ENCODE measurements at places on chromosomes 13 and 19.

- DNase-seq = no peak
These were observed 6.7 kb downstream of the ERCC5 start for GRCh38 chr13:102852556-102852955.

GRCh38 chr13:48431431-48431830 is 18.5 kb upstream of the LPAR6 start:
- DNase-seq = no peak

DNA sequence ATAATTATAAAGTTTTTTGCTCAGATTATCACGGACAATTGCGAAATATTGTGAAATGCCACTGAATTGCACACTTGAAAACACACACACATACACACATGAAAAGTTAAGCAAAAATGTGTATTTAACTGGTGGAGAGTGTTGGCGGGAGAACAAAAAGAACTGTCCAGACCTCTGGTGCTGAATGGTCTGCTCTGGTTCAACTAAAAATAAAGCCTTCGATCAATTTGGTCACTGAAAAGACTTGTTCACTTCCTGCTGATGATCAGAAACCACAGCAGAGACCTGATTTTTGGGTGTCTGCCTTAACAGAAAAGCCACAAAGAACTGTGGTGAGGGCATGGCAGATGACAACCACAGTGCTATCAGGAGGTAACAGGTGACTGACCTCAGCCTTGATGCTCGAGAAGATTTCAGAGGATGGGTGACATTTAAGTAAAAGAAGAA is 4.0 kb upstream of the IGFL1 start:
- no peak for DNase-seq

- DNase-seq = no peak
These were observed 6.3 kb downstream of the THSD1 start for GRCh38 chr13:52399708-52400107.

- no peak for DNase-seq
These were observed 19.8 kb upstream of the ISYNA1 start for GRCh38 chr19:18457483-18458331.

DNA sequence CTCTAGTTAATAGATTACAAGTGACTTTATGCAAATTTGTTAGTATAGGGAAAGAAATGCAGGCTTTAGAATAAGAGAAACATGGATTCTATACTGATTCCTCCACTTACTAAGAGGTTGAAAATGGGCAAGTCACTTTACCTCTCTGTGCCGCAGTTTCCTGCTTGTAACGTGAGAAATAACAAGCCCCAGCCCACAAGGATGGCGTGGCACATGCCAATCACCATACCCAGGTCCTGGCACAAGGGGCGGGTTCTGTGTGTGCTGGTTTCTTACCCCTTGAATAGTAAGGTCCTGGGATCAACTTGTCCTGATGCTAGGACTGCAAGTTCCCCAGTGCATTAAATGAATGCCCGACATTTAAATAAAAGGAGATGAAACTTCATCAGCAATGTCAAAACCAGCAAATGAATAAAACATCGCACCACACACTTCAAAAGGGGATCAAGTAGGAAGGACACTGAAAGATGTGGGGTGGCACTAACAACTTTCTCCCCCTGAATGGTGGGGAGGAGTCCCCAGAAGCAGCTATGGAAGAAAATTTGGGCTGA is 7.9 kb upstream of the SIGLEC9 start:
- DNase-seq = no peak

DNA sequence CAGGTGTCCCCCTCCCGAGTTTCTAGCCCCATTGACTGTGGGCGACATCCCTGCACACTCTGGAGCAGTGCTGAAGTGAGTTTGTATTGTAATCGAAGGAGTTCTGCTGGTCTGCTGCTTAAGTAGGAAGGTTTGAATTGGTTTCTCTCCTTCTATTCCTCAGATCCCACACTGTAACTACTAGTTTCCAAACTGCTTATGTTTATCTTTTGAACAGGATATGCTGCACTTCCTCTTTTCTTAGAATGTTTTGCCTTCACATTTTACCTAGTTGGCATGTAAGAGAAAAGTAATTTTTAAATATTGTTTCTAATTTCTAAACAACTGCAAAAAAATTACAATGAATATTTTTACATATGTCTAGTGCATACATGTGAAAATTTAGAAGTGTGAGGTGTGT is 511.8 kb downstream of the KLF12 start:
- no peak for DNase-seq

DNA sequence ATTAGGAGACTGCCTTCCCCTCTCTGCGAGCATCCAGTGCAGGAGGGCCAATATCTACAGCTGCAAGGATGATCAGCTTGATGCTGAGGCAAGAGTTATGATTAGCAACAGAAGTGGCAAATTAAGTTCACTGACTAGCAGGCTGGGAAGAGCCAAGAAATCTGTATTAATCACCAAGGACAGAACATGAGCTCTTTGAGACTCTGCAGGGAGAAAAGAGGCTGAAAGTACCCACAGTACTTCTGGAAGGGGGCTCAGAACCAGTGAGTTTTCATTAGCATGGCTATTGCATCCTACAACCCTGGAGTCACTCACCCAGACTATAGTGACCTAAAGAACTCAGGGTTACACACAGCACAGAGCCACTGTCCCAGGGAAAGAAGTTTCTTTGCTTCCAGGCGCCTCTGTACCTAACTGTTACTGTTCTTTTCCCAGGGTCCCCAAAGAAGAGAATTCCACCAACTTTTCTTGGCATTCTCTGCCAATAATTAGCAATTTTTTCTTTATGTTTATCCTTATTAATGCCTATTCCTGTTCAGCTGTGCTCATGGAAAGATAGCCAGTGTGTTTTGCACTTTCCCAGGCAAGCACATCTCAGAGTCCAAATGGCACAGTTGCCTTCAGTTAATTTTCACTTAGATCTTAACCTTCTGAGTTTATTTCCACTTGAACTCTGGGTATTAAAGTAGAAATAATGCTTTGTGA is 25.8 kb upstream of the MEDAG start:
- DNase-seq = no peak

GRCh38 chr19:32206065-32206464 is 139.3 kb upstream of the ZNF507 start:
- DNase-seq = no peak

- no peak for DNase-seq
These were observed 59.5 kb downstream of the MYCBP2 start for GRCh38 chr13:77267362-77267761.

- DNase-seq = no peak
These were observed 35.7 kb downstream of the UFM1 start for GRCh38 chr13:38385153-38385891.

GRCh38 chr19:8208119-8208921 is 850 bp upstream of the CERS4 start:
- DNase-seq = no peak

- DNase-seq = no peak
These were observed 290.1 kb downstream of the FOXO1 start for GRCh38 chr13:40376296-40376849.

DNA sequence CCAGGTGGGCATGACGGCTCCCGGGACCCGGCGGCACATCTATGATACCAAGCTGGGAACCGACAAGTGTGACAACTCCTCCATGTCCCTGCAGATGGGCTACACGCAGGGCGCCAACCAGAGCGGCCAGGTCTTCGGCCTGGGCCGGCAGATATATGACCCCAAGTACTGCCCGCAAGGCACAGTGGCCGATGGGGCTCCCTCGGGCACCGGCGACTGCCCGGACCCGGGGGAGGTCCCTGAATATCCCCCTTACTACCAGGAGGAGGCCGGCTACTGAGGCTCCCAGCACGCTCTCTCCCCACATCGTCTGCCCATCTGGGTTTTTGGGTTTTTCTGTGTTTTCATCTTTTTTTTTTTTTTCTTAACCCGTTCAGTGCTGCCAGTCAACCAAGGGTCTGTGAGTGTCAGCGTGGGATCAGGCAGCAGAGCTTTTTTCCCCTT is 2.3 kb upstream of the ABCA7 start:
- no peak for DNase-seq

GRCh38 chr19:54325194-54325621 is 12.2 kb upstream of the LILRA5 start:
- DNase-seq = no peak

DNA sequence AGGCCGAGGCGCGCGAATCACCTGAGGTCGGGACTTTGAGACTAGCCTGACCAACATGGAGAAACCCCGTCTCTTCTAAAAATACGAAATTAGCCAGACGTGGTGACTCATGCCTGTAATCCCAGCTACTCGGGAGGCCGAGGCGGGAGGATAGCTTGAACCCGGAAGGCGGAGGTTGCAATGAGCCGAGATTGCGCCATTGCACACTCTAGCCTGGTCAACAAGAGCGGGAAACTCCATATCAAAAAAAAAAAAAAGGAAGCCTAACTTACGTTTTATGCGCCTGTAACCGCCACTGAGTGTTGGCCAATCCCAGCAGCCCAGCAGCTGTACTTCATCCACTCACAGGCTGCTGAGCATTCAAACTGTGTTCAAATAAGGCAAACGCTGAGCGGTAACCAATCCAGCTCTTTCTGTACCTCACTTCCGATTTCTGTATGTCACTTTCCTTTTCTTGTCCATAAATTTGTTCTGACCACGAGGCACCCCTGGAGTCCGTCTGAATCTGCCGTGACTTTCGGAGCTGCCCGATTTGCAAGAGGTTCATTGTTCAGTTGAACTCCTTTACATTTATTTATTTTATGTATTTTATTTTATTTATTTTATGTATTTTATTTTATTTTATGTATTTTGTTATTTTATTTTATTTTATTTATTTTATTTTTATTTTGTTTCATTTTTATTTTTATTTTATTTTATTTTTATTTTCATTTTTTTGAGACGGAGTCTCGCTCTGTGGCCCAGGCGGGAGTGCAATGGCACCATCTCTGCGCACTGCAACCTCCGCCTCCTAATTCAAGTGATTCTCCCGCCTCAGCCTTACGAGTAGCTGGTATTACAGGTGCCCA is 18.2 kb downstream of the DPRX start:
- DNase-seq = no peak

GRCh38 chr19:4077007-4077374 is 10.3 kb upstream of the ZBTB7A start:
- DNase-seq = no peak

DNA sequence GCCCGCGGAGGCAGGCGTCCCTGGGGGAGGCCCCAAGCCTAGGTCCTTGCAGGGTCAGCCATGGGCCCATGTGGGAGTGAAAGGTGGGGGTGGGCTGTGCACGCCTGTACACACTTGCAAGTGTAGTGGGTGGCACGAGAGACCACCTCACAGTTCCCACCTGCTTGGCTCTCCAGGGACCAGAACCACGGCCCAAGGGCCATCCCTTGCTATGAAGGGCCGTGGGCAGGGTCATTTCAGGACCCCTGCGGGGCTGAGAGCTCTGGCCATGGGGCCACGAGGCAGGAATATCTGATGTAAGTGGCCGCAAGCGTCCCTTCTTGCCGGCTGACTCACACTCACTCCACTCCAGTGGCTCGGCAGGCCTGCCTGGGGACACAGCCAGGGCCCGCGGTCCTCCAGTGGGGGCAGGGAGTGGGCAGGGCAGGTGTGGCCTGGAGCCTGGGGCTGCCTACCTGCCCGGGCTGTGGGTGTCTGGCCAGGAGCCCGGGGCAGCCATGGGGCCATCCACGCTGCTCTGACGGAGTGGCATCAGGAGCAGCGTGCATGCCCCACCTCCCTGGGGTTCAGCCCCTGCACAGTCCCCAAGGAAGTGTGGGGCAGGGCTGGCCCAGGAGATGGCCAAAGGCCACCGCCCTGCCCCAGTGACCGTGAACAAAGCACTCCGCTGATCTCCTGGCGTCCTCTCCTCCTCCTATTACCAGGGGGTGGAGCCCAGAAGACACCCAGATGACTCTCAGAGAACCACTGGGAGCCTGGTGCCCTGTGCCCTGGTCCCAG is 8.6 kb upstream of the MKNK2 start:
- no peak for DNase-seq

- DNase-seq = peak; percentile 73
These were observed 1.6 kb downstream of the MEX3D start for GRCh38 chr19:1566392-1567115.

- DNase-seq = no peak
These were observed 19.8 kb downstream of the TMEM272 start for GRCh38 chr13:51825165-51825592.

DNA sequence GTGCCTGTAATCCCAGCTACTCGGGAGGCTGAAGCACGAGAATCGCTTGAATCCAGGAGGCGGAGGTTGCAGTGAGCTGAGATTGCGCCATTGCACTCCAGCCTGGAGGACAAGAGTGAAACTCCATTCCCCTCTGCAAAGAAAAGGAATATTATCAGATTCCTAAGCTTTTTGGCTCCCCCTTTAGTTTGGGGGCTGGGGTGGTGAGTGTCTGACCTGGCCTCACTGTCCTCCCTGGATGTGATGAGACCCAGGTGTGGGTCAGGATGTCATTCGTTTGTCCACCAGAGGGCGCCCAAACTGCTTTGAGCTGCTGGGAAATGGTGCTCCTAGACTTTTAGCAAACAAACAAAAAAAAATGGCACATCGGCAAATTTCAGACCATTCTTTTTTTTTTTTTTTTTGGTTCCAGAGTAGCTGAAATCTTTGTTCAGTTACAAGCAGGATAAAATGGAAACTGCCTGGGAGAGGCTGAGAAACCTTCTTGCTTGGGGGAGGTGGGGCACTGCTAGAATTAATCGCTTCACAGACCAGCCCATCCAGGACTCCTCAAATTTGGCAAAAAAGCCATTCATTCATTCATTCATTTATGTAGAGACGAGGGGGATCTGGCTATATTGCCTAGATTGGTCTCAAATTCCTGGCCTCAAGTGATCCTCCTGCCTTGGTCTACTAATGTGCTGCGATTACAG is 29.4 kb downstream of the SPC24 start:
- DNase-seq = peak; percentile 52

DNA sequence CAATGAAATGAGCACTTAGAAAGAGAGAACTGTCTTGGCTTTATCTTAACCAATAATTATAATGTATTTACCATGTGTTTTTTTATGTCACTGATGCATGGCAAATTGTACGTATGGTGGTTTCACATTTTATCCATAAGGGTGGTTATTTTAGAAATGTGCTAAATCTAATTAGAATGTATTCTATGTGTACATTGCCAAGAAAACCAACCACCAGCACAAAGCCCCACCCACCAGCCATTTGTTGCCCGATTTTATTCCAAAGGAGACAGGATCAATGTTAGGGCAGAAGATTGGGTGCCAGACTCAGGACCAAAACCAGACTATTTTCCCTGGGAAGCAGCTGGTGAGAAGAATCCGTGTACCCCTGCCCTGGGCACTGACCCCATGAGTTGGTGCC is 63.0 kb upstream of the SOX1 start:
- DNase-seq = peak; percentile 27

GRCh38 chr19:45825917-45826893 is 11.1 kb upstream of the RSPH6A start:
- DNase-seq = no peak
